HL-60 (cell line): ENCODE measurements at places on chromosomes 7 and 10.

- no peak for DNase-seq
These were observed 61.7 kb downstream of the PROSER2 start for GRCh38 chr10:11884706-11885423.

- DNase-seq, result no peak
These were observed 23.6 kb upstream of the VSIR start for GRCh38 chr10:71796749-71797405.

- DNase-seq, result no peak
These were observed 154.6 kb upstream of the HGF start for GRCh38 chr7:81924494-81924893.

DNA sequence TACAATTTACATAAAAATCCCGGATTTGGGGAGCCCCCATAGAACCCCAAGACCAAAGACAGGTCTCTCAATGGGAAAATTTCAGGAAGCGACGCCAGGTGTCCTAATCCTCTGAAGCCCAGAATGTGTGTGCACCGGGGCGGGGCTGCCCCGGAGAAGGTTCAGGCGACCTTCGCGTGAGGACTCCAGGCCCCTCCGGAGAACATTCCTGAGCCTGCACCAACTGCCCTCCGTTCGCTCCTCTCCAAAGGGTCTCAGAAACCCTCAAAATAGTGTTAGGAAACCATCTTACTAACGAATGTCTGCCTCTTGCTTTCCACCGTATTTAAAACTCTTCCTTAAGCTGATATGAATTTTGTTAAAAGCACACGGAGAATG, 78.5 kb upstream of the INSIG1 start:
- DNase-seq, result no peak

- no peak for DNase-seq
These were observed 1.3 kb downstream of the EXOC6 start for GRCh38 chr10:92849576-92850090.

GRCh38 chr10:122163174-122164022, 107.7 kb upstream of the BTBD16 start:
- no peak for DNase-seq

DNA sequence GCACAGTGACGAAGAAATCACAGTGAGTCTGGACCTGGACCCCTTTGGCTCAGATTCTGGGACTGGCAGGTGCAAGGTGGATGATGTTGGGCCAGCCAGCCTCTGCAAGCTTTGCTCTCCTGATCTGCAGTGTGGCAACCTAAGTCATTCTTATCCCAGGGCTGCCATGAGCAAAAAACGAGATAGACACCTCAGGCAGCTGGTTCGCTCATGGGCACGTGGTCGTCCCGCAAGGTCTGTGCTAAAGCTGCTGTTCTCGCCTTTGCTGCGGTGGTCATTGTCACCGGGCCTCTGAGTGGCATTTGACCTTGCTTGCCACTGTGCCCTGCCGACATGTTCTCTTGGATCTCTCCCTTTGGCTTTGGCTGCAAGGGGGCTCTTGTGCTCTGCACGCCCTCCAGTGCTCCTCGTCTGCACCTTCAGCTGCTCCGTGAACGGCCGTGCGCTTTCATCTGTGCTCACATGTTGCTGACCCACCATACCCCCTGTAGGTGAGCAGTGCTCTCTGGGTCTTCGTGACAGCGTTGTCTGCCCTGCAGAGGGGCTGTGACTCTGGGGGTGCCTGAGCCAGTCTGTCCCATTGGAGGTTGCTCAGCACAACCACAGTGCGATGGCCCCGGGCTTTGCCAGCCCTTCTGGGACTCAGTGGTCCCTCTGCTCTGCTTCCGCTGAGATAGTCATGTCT, 317.0 kb downstream of the GLRX3 start:
- DNase-seq, result no peak

DNA sequence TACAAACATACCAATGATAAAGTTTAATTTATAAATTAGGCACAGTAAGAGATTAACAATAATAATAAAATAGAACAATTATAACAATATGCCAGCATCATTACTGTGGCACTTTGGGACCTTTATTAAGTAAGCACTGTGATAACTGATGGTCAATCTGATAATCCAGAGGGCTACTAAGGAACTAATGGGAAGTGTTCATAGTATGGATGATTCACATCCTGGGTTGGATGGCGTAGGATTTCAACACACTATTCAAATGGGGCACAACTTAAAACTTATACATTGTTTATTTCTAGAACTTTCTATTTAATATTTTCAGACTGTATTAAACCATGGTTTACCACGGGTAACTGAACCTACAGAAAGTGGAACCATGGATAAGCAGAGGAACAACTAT, 90.8 kb downstream of the KIF20B start:
- DNase-seq, result no peak

GRCh38 chr7:25849500-25850184, 302.4 kb upstream of the NFE2L3 start:
- DNase-seq, result no peak

- no peak for DNase-seq
These were observed 29.3 kb upstream of the SH3PXD2A start for GRCh38 chr10:103884681-103885139.

DNA sequence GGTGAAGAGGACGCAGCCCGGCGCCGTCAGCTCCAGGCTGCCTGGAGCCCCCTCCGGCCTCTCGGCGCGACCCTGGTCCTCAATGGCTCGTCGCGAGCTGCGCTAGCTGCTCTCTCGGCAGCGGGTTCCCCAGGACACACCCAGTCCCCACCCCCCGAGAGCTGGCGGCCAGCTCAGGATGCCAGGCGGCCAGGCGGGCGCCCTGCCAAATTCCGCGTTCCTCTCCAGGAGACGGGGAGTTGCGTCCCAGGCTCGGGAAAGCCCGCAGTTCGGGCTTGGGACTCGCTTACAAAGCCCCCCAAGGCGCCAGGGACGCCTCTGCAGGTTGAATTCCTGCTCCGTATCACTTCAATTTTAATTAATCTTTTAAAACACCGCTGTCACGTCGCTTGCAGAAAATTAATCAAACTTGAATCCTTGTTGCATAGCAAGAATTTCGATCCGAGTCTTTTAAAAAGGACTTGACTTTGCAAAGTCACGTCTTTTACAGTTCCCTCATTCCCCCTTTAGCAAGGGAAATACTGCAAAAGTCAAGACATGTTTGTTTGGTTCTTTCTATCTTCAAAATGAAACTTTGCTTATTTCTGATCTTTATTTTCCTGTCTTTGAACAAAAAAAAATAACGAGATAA, 28.2 kb downstream of the SKIDA1 start:
- DNase-seq, result peak; percentile 14

DNA sequence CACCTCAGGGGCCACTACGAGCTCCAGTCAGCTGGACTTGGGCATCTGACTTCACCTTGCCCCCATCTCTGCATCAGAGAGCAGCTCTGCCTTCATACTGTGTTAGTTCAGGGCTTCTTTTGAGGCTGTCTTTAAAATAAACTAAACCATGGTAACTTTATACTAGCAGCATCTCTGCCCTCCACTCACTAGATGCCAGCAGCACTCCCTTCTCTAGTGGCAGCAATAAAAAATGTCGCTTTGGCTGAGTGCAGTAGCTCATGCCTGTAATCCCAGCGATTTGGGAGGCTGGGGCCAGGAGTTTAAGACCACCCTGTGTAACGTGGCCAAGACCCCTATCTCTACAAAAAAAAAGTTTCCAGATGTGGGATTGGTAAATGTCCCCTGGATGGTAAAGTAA, 584.4 kb downstream of the INHBA start:
- DNase-seq, result no peak

DNA sequence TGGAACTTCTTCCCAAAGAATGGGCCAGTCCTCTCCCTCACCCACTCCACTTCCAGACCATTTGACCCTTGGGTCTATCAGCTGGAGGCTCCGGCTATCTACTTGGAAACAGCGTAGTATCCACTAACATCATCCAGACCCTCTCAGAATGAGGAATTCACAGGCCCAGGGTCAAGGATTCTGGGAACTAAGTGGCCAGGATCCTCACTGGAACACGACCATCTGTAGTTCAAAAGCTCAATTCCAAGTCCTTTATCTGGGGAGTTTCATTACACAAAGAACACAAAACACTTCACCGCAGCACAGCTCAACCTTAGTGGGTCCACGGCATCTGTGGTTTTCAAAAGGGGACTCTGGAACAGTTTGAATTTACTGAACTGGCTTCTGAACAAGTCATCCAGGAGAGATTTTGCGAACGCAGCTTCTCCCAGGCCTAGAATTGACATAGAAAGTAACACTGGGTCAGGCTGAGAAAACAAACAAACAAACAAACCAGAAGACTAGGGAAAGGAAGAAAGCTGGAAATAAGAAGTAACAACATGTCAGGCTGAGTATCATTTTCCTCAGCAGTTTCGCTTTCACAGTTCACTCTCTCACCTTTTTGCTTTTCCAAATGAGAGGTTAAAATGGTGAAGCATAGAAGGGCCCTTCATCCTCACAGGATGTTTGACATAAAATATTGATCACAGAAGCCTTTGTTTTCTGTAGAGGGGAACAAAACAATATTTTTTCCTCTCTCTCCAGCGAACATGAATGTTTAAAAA, 57.6 kb upstream of the USP6NL start:
- DNase-seq, result no peak

- DNase-seq, result no peak
These were observed 256.9 kb downstream of the INHBA start for GRCh38 chr7:41445946-41446345.

DNA sequence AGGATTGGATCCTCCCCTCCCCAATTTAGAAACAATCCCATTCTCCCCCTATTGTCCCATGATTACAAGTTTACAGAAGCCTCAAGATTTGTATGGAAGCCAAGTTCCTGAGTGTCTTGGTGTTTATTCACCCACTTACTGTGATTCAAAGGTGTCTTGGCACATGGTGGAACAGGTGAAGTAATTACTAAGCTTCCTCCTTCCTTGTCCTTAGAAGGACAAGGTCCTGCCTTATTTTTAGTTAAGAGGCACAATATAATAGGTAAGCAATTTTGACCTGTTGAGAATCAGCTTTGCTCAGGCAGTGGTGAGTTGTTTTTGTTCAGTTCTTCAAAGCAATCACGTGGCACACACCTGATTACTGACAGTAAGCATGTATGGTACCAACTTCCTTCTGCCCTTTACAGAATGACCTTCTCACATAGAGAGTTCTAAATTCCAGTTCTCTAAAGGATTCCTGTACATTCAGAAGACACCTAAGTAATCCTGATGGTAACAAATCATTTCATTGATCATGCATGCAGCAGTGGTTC, 60.7 kb upstream of the SLC13A1 start:
- DNase-seq, result no peak

- no peak for DNase-seq
These were observed 26.0 kb upstream of the MCU start for GRCh38 chr10:72665925-72666324.

GRCh38 chr7:87475359-87476178, at the start of gene ABCB4:
Gene ABCB4, minus strand, starts transcription at chr7:87475680. Its CDS starts 215 bp downstream, at chr7:87475465.
- DNase-seq, result no peak

GRCh38 chr7:85130702-85131101, 56.2 kb downstream of the SEMA3D start:
- no peak for DNase-seq

DNA sequence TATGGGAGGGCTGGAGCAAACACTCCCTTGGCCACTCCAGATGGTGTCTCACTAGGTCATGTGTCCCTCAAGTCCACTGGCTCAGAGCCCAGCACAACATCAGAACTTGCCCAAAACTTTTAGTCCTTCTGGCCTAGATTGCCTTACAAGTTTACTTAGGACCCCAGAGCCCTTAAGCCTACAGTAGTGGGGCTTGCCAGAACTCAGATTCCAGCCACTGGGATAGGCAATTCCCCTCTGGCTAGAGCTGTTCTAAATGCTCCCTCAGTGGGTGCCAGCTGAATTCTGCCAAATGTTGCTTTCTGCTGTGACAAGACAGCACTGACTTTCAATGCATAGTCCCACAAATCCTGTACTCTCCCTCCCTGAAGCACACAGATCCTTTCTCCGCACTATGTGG, 331.1 kb downstream of the HTR7 start:
- DNase-seq, result no peak

DNA sequence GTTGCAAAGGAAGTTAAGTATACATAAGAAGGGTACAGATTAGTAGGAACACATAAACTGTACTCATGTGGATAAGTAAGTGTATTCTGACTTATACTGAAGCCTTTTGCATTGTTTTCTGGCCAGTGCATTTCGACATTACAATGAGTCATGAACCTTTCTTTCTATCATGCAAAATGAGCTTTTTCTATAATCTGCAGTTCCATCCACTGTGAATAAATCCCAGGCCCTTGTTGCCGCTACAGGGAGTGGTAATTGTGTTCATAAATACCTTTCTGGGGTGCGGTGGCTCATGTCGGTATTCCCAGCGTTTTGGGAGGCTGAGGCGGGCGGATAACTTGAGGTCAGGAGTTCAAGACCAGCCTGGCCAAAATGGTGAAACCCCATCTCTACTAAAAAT, 858.3 kb downstream of the GRM8 start:
- DNase-seq, result no peak

DNA sequence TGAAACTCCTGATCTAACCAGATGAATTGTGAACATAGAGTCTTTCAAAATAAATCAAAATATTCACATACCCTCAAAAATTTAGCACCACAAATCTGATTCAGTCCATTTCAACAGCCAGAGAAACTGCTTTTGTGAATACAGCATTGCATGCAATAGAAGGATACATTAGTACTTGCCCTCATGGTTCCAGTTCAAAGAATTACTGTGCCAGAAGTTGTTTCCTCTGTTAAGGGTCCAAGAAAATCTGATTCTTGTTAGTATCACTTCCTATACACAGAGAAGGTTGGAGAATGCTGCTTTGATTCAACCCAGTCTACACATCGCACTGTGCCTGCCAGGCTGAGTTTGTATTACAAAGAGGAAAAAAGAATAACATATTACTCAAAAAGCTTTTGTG, 115.6 kb downstream of the TFEC start:
- DNase-seq, result no peak

- peak; percentile 49 for DNase-seq
These were observed 118.3 kb downstream of the CCDC71L start for GRCh38 chr7:106542550-106543220.

- DNase-seq, result peak; percentile 31
These were observed 382.3 kb upstream of the MTPN start for GRCh38 chr7:136359333-136359903.

DNA sequence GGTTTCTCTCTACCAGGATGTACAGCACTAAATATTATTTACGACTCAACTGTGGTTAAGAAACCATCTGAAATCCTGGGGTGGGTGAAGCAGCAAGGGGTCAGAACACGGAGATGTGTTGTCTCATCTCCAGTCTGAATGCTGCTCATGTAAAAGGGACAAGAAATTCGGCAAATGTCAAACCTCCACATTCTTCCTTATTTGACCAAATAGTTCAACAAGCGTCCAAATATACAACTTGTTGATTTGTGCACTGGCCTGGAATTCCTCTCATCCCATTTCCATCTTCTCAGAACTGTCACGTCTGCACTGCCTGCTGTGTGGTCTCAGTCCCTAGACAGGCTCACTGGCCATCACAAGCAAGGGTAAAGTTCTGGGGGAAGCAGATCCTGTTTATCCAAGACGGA, 520.0 kb downstream of the PARD3 start:
- DNase-seq, result no peak

GRCh38 chr7:92155108-92155739, 20.9 kb upstream of the CYP51A1 start:
- no peak for DNase-seq

GRCh38 chr10:128927497-128928161, 539.4 kb upstream of the MGMT start:
- no peak for DNase-seq

GRCh38 chr10:73941300-73941699, 30.4 kb downstream of the PLAU start:
- DNase-seq, result no peak
